ENCODE measurements at places on chromosomes 5 and 9.

DNA sequence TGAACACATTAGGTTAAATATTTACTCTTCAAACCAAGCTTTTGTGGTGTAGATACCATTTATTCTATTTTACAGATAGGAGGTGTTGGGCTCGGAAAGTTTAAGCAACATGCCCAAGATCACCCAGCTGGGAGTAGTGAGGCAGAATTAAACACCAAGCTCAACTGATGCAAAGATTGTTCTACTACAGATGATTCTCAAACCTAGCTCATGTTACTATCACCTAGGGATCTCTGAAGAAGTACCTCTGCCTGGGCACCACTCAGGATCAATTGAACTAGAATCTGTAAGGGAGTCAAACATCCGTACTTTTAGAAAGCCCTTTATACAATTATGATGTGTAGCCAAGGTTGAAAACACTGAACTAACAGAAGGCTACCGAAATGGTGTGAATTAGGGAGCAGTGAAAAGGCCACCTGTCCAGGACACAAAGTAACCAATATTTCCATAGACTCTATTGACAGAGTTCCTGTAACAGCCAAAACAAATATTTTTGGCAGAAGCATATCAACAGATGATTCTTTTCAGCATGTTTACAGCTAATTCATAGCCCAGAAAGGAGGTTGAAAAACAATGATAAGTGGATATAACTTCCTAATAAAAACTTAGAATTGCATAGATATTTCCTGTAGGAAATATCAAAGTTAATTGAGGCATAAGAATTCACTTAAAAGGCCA lies 158.5 kb upstream of the PTGER4 start:
- DNase-seq = no peak

DNA sequence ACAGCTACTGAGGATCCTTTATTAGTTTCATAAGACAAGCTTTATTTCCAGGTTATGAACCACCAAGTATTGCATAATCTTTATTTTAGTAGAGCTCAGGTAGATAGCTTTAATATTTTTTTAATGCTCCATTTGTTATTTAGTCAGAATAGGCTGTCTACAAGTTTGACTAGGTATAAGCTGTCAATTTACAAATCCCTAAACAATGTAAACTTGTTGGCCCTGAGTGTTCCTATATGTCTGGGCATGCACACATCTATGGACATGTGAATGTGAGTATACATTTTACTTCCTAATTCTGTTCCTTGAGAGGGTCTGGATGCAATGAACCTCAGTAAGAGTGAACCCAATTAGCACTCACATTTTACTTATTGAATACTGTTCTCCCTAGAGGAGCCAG lies 722.2 kb upstream of the PTPRD start:
- no peak for DNase-seq

- no peak for DNase-seq
Measured at GRCh38 chr9:304106-304505, 89.4 kb downstream of the DOCK8 start.

DNA sequence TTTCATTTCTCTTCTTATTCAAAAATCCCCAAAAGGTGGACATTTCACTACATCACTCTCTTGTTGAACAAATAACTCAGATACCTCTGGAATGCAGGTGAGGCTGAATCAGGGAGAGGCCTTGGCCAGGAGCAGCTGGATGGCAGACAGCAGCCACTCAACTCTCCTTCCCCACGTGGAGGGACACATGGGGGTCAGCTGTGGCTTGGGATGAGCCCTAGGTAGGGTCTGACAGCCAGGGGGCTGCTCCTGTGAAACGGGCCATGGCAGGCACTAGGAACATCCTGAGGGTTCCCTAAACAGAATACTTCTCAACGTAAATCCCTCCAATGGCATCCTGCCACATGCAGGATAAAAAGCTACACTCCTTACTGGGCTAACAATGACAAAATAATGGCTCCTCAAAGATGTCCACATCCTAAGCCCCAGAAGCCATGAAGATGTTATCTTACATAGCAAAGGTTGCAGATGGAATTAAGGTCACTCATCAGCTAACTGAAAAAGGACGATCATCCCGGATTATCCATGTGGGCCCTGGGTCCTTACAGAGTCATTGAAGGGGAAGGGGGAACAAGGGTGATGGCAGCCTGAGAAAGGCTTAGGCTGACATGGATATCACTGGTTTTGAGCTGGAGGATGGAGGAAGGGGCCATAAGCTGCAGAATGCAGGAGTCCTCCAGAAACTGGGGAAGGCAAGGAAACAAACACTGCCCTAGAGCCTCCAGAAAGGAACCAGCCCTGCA lies 31.4 kb upstream of the S1PR3 start:
- no peak for DNase-seq

GRCh38 chr9:136090768-136091581 lies 4.1 kb downstream of the NACC2 start:
- DNase-seq = no peak

DNA sequence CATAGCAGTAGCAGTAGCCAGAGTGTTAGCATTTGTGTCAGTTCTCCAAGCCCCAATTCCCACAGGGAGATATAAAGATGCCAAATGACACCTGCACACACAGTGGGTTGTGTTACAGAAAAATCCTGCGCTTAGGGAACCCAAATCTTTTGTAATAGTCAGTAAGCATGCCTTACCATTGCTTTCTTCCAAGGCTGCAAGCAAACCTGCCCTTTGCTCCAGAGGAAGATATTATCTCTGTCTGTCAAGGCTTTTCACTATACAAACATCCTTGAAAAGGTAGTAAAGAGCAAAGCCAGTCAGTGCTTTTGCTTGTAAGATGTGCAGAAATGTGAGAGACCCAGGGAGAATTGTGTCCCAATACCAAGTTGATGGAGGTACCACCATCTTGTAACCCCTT lies 2.9 kb downstream of the ANKDD1B start:
- no peak for DNase-seq

- no peak for DNase-seq
Measured at GRCh38 chr9:94445863-94446262, 109.0 kb upstream of the PCAT7 start.

All from T-helper 9 cell (primary cell).